Cardiac septum (tissue), 1 donor: ENCODE measurements at places on chromosomes 3 and 15.

DNA sequence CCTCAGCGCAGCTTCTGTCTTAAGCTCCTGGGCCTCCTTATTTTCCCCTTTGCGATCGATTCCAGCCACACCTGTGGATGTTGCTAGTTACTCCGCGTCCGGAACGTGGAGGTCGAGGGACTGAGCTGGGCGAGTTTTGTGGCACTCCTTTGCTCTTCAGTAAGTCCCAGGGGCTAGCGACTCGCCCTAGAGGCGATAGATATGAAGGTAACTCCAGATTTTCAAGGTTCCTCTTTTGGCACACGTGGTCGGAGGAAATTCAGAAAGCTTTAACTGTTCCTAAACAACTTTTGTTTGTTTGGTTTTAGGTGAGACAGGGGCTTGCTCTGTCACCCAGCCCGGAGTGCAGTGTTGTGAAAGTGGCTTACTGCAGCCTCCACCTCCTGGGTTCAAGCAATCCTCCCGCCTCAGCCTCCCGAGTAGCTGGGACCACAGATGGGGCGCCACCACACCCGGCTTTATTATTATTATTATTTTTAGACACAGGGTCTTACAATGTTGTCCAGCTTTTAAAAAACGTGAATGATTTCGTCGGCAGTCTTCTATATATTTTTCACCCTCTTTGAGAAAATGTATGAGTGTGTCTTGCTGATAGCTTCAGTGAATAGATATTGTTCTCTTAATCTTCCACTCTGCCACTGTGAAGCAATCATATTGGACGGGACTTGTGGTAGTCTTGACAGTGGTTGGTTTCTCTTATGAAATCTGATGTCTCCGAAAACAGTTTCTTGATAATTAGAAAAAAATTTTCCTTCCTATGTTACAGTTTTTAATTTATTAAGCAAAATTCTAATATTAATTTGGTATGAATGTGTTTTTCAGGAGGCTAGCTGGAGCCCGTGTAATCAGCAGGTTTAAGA lies 785 bp downstream of the MFSD1 start:
- DNase-seq = no peak

DNA sequence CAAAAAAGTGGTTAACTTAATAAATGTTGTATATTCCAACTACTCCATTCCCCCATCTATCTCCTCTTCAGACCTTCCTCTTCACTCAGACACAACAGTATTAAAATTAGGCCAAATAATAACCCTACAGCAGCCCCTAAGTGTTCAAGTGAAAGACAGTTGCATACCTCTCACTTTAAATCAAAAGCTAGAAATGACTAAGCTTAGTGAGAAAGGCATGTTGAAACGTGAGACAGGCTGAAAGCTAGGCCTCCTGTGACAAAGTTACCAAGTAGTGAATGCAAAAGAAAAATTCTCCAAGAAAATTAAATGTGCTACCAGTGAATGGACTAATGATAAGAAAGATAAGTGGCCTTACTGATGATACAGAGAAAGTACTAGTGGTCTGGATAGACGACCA lies 71.7 kb downstream of the ANKRD28 start:
- no peak for DNase-seq

- DNase-seq = no peak
These were observed at the start of gene CNTN3 for GRCh38 chr3:74614107-74614967. Gene CNTN3, minus strand, starts transcription at chr3:74614659. Its CDS starts 93,547 bp downstream, at chr3:74521112.

DNA sequence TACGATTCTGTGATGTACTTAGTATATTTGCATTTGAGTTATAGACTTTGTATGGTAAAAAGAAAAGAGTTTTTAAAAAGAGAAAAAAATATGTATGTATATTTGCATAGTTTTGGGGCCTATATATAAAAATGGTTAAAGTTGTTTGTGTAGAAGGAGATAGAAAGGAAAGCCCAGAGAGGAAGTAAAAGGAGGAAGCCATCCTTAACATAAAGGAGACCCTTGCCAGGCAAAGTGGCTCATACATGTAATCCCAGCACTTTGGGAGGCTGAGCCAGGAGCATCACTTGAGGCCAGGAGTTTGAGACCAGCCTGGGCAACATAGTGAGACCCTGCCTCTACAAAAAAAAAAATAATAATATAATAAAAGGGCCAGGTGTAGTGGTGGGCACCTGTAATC lies 8.4 kb downstream of the SNAP23 start:
- no peak for DNase-seq

- no peak for DNase-seq
These were observed 153.5 kb upstream of the GOLIM4 start for GRCh38 chr3:168249205-168249549.

- no peak for DNase-seq
These were observed 478.2 kb downstream of the NLGN1 start for GRCh38 chr3:173875790-173876189.
